Stimulated activated CD4-positive, alpha-beta T cell treated with anti-CD3 and anti-CD28 coated beads, Interleukin-12 subunit alpha, Interleukin-12 subunit beta, amount 100 ng/mL, for 4 hours (primary cell): ENCODE measurements at places on chromosomes 7 and 10.
A peak's percentile ranks its signal among the peaks of the same experiment; 100 is the strongest.

GRCh38 chr10:114458216-114458920, 54.1 kb upstream of the AFAP1L2 start:
- DNase-seq, result no peak

- no peak for DNase-seq
Measured at GRCh38 chr7:129767120-129768015, 155.8 kb downstream of the NRF1 start.

DNA sequence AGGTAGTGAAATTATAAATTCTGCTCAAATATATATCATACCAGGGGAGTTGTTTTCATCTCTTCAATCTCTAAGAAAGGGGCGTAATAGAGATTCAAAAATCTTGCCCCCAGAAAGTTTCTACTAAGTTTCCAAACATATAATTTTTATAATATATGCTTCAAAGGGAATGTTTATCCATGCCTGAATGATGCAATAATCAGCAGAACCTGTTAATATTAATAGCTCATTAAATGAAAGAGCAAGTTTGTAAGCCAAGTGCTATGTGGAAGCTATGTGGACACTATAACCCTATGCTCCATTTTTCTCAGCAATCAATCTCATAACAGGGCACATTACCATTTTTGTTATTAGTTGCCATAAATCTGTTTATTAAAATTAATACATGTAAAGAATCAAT, 25.3 kb downstream of the VPS41 start:
- DNase-seq, result no peak

- no peak for DNase-seq
Measured at GRCh38 chr7:128170461-128170860, 70.6 kb upstream of the LEP start.

DNA sequence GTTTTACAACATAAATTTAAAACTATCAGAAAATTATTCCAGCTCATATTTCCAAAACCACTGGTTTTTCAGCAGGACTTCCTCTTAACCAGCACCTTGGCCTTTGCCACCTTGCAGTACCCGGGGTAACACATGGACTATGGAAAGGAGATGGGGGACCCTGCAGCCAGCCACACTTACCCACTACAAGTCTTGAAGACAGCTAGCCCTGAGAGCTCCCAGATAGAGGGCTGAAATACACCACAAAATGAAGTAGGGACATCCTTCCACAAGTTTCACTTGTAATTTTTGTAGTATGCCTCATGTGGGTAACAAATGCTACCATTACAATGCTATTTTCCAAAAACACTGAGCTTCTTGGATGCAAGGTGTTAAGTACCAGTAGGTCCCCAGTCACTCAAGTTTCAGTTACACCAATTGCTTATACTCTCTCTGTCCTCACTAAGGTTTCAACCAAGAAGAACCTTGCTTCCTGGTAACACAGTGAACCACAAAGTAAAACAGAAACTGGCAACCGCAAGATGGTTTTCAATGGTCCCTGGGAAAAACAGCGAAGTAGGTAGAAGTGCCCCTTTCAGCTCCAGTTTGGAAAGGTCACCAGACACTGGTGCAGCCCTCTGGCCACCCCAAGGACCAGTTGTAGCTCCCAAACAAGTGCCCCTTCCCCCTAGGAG, 110.9 kb downstream of the SGMS1 start:
- no peak for DNase-seq

DNA sequence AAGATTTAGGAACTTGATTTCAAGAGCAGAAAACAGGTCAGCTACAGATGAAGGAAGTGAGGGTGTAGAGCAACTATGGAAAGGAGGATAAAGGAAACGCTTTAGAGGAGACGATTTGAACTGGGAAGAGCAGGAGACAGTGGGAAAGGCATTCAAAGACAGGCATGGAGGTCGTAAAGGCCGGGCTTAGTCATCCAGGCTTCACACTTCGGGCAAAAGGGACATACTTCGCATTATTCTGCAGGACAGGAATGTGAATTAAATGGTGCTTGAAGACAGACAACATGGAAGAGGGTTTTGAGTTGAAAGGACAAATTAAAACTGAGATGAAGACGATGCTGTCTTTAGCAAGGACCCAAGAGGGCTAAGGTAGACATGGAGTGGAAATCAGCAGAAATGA, 8.1 kb downstream of the FAM171A1 start:
- no peak for DNase-seq

GRCh38 chr7:28132959-28133870, 47.4 kb downstream of the JAZF1 start:
- DNase-seq, result no peak

GRCh38 chr10:3009341-3009740, 58.0 kb upstream of the PFKP start:
- no peak for DNase-seq

DNA sequence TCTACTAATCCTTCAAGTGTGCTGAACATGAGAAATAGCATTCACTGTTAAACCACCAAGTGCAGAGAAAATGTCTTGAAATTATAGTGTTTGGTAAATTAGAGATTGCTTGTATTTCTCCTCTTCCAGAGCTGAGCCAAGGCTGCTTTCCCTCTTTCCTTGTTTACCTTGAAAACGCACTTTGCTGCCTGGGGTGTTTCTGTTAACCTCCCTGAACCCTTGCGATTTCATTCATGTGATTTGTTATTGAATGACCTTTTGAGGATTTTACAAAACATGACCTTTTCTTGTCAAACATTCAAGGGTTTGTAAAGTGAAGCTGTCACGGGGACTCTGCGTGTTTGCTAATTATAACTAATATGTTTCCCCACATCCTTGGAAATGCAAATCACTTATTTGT, 169.4 kb downstream of the LRMDA start:
- DNase-seq, result no peak

GRCh38 chr7:27105301-27106031, 3.0 kb upstream of the HOXA2 start:
- no peak for DNase-seq

DNA sequence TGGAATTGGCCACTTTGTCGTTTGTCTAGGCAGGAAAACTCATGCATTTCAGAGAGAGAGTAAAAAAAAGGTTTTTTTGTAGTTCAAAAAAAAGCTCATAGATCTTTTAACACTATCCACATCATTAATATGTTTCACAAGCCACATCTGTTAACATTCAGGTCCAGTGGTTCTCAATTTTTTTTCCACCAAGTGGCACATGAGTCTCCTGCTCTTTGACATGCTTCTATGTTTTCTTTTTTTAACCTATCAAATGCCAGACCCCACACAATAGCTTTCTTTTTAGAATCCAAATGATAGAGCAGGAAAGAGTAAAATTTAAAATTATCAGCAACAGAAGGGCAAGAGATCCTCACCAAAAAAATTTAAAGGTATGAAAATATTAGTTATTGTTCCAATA, 20.3 kb downstream of the NOD1 start:
- DNase-seq, result no peak

DNA sequence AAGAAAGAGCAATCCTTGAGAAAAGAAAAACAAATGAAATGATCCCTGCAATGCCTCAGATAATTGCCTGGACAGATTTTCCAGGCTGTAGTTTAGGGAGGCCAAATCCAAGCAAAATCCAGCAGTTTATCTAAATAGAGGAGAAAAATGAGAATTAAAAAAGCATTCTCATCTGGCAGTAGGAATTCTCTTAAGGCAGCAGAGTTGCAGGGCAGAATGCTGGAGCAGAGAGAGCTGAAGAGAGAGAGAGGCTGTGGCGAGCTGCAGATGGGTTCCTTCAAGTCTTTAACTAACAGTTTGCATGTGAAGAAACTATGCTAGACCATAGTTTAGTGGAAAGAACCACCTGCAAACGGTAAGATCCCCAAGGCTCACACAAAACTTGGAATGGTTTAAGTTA, 6.0 kb upstream of the LIPA start:
- no peak for DNase-seq

- DNase-seq, result no peak
Measured at GRCh38 chr10:122115874-122116273, 126.9 kb downstream of the TACC2 start.

- no peak for DNase-seq
Measured at GRCh38 chr7:140889645-140890044, 35.1 kb downstream of the BRAF start.

DNA sequence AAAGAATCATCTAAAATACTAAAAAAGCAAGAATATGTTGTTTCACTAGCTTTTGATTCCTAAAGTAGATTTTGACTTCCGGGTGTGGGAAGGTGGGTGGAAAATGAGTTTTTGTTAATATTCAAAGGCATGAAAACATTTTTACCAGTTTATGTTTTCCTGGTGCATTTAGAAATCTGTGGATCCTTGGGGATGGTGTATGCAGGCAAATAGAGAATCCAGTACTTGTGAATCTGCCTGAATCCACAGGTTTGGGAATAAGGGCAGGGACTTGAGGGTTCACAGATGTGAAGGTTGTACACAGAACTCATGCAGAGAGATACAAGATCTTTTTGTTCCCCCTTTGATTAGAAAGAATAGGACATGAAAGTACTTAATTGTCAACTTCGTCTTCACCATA, 22.4 kb downstream of the AUTS2 start:
- DNase-seq, result no peak

- no peak for DNase-seq
Measured at GRCh38 chr7:128692623-128693270, 20.7 kb downstream of the GARIN1A start.

DNA sequence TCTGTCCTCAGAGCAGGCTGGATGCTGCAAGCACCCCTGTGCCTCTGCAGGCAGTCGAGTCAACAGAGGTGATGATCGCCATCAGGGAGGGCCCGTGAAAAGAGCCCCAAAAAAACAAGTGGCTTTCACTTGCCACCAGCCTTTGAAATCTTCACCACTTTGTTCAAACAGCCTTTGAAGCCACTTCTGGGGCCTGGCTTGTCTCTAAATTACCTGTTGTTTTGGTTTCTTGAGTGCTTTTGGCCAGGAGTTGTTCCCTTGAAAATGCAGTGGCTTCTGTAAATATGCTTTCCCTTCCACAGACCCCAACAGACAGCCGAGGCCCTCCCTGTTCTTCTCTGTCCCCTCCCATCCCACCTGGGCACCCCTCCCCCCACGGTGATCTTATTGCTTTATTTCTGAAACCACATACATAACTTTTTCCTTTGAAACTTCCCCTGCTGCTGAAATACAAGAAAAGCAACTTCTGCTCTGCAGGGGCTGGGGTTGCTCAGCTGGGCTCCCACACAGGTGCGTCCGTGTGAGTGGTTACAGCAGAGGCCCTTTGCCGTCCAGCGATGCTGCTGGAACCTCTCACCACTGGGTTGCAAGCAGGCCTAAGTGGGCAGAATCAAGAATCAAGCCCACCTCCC, 283.8 kb upstream of the SHH start:
- DNase-seq, result peak; percentile 7

DNA sequence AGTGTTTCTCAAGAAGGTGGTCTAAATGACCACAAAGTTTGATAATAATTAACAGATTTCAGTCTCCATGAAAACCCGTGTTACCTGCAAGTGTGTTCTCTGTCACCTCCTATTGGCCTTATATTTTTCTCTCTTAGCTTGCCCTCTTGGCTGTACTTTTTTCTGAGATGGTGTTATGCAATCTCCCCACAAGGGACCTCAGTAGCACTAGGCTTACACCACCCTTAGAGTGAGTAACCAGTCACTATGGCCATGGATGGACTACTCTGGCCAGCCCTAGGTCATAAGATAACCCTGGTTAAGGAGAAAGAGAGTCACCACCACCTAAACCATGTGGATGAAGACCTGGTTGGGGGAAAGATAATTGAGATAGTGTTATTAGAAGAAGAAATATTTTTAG, 76.8 kb downstream of the NPSR1 start:
- DNase-seq, result no peak

DNA sequence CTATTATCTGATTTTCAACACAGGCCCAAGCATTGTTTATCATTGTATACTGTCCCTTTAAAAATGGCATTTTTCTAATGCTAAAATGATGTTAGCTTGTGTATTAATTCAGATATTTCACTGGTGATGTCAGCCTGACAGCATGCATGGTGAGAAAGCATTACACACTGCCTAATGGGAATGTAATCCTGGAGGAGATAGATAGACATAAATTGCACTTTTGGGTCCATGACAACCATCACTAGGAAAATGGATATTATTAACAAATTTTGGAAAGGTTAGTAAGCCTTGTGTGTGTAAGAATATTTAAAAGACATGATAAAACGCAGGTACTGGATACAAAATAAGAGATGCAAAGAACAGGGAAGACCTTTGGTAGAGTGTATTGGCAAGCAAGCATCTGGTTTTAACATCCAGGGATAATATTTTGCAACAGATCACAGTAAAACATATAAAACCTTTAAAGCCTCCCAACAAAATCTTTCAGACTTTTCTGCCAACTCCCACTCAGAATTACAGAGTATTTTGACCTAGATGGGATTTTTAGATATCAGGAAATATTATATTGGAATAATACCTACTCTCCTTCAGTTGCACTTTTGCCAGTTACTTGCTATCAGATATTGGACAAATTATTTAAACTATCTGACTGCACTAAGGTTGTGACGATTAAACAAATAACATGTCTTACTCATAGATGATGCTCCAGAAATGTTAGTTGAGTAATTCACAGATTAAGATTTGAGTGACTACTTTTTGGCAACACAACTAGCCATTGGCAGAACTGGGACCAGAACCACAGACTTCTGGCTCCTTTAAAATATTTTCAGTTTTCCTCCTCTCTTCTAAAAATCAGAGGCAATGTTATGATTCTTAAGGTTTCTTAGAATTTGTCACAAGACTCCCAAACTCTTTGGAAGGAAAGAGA, 291.6 kb upstream of the SEMA3C start:
- DNase-seq, result no peak

DNA sequence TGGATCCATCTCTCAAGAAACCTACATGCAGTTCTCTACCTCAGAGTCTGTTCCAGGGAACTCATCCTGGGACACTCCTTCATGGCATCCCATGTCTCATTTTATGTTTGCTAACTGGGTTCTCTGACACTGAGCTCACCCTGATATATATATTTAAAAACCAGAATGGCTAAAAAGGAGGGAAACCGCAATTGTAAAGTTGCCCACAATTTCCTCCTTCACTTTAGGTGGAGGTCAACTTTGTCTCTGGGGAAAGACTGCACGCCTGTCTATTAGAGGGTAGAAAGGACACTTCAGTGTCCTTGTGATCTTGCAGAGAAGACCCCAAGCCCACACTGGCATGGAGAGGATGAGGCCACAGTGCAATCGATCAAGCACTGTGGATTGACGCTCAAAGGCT, 131.7 kb downstream of the TEX36 start:
- DNase-seq, result no peak

DNA sequence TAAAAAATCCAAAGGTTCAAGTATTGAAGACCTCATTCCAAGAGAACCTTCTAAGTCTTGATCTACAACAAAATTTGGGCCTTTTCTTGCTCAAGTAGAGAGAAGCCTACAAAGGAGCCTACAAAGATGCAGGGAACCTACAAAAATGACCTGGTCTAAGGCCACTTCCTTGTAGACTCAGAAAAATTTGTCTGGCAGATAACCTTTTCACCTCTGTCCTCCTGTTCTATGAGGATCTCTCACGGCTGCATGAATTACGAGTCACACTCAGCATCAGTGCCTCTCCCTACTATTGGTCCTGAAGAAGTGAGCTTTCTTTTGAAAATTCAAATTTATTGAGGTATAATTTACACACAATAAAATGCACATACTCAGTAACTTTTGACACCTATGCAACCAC, 29.3 kb downstream of the CCNJ start:
- no peak for DNase-seq

GRCh38 chr10:91887272-91888076, 21.8 kb downstream of the FGFBP3 start:
- peak; percentile 11 for DNase-seq

- DNase-seq, result no peak
Measured at GRCh38 chr7:92075455-92076158, 58.7 kb downstream of the CYP51A1 start.
